ENCODE measurements at places on chromosomes 2 and 18.

DNA sequence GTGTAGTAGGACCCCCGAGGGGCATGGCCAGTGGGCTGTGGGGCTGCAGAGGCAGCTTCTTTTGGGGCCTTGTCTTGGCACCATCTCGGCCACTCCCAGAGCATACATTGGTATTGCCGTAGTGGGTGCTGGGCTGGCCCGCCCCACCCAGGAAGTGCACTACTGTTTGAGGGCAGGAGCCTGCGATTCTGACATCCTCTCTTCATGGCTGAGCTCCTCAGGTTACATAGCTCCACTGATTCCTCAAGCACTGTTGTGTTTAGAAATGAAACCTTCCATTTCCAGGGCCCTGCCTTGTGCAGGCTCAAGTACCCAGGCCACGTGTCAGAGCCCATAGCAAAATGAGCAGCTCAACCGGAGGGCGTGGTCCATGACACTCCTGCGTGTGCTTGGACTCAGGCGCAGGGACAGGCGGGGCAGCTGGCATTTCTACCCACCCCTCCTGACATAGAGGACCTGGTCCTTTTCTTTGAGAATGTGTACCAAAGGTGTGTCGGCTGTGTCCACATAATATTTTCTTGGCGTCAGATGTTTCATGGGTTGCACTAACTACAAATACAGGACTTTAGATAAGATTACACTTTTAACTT lies 67.9 kb downstream of the DGKD start:
- no peak for DNase-seq

DNA sequence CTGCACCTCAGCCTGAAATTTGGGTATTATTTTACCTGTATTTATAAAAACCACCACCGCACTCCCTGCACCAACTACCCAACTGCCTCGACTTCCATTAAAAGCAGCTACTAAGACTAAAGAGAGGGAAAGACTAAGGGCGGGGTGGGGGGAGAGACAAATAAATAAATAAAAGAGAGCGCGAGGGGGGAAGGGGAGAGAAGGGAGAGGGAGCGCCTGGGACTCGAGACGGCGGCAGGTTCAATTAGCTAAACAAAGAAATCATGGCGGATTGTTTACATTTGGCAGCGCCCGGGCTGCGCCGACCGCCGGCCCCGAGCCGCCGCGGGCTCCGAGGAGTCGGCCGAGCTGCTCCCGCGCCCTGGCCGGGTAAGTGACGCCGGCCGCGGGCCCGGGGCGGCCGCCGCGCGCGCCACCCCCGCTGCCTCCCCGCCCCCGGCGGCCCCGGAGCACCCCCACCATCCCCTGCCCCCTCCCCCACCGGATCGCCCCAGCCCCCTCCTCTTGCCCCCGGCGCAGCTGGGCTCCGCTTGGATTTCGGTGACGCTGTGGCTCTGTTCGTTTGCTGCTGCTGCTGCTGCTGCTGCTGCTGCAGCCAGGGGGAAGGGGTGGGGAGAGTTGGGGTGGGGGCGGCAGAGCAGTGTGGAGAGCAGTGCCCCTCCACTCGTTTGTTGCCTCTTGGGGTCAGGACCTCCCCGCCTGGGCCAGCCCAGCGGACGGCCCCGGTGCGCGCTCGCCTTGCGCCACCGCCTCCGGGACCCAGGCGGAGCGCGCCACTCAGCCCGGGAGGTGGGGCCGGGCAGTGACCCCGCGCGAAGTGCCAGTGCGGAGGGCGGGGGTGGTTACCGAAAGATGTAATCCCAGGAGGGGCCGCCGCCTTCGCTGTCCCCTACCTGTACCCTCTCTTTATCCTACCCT lies 187.2 kb upstream of the FANCL start:
- no peak for DNase-seq

GRCh38 chr18:48913201-48913600 lies 37.6 kb downstream of the SMAD7 start:
- no peak for DNase-seq

DNA sequence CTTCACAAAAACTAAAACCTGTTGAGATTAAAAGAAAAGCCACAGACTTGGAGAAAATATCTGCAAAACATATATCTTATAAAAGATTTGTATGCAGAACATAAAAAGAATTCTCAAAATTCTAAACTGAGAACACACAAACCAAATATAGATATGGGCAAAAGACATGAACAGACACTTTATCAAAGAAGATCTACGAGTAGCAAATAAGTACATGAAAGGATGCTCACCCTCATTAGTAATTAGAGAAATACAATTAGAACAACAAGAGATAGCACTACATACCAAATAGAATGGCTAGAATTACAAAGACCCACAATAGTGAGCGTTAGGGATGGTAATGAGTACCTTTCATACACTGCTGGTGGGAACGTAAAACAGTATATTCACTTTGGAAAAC lies 63.9 kb upstream of the ZNF397 start:
- no peak for DNase-seq

DNA sequence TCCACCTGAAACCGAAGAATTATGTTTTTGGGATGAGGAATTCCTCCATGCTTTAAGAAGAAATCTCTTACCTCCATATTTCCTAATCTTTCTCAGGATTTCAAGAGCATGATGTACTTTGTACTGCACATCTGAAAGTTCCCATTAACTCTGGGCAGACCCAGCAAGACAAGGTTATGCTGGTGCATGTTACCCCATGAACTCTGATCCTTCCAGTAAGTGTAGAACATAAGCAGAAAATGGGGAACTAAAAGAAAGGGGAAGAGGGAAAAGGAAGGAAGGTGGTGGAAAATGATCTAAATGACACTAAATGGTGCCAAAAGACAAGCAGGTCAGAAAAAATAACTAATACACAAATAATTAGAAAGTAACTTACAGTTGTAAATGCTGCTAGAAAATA lies 50.7 kb downstream of the STRN start:
- peak; percentile 61 for DNase-seq

DNA sequence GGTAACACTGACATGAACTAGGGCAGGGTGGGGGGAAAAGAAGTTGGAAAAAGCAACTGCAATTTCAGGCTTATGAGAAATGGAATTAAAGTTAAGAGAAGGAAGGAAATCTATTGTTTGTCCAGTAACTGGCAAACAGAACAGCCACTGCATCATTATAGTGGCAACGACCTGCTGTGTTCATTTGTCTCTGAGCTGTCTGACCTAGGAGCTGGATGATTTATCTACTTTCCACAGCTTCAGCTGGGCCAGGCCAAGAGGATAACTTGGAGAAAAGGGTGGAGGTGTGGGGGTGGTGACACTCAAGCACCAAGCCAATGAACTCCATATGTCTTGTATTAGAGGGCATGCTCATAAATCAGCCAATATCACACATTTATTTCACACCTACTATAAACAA lies 291.5 kb upstream of the KLHL29 start:
- DNase-seq = no peak

DNA sequence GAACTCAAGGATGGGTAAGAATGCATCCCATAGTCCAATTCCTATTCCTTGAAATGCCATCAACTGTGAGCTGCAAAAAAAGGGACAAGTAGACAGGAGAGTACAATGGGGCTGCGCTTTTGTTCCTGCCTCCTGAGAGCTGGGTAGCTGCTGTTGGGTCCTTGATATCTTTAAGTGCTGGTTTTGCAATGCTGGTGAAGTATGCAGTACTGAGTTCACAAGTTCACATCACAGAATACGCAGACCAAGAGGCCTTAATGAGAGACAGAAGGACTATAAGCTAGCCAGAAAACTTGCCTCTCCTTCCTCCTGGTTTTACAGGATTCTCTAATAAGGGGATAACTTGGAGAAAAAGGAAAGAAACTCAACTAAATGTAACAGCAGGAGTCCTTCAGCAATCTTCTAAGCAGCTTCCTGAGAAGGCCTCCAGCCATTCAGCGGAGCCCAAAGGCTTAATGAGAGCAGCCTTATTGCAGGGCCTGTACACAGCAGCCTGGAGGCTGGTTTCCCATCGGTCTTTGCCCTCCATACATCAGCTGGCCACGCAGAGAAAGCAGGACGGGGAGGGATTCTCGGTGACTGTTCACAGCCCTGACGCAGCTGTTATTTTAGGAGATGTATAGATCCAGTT lies 293.1 kb downstream of the CDCA7 start:
- no peak for DNase-seq

GRCh38 chr2:240960971-240961876 lies 37.2 kb upstream of the SNED1 start:
- peak; percentile 22 for DNase-seq

- no peak for DNase-seq
Observed at GRCh38 chr2:129636692-129637091, 342.8 kb upstream of the RAB6C start.
